ENCODE measurements at places on chromosomes 16 and 17. TPM values are rescaled to one million over a fixed set of nuclear protein-coding genes. Genes with fewer than 3 reads are reported as not detected.
A peak's percentile ranks its signal among the peaks of the same experiment; 100 is the strongest.

DNA sequence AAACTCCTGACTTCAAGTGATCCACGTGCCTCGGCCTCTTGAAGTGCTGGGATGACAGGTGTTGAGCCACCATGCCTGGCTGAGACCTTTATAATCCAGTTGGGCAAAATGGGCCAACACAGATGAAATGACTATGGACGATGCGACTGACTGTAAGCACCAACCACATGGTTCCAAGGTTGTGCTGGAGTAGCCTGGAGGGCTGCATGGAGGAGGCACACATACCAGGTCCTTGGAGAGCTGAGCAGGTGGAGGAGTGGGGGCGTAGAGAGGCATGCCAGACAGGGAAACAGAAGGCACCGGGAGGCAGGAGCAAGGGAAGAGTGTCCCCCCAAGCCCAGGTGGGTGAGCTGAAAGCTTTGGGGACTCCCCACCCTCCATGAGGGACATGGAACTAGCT, 85.2 kb downstream of the ABR start:
- DNase-seq, result no peak

DNA sequence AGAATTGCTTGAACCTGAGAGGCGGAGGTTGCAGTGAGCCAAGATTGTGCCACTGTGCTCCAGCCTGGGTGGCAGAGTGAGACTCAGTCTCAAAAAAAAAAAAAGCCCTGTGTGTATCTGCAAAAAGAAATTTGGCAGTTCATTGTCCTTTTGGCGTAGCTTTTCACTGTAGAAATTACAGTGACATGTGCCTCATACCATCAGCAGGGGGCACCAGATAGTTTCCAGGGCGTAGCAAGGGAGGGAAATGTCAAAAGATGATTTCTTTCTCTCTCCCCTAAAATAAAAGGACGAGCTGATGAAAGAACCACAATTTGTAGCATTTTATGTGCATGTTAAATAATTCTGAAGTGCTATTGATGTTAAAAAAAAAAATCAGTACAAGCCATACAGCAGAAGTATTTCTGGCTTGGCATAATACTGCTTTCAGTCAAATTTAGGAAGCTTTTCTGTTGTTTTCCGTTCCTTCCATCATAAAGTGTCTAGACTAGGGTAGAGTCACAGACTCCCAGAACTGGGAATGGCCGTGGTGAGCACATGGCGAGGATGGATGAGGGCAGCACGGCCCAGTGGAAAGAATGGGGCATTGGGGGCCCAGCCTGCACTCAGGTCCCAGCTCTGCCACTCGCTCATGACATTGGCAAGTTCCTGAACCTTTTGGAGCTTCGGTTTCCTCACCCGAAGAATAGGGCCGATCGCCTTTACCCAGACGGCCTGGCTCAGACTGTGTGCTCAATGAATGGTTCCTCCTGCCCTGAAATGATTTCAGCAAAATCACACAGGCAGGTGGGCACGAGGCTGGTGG, 59.8 kb upstream of the RPH3AL start:
- peak; percentile 86 for DNase-seq

GRCh38 chr17:41013181-41013580, 4.3 kb upstream of the KRTAP3-1 start:
- DNase-seq, result no peak

DNA sequence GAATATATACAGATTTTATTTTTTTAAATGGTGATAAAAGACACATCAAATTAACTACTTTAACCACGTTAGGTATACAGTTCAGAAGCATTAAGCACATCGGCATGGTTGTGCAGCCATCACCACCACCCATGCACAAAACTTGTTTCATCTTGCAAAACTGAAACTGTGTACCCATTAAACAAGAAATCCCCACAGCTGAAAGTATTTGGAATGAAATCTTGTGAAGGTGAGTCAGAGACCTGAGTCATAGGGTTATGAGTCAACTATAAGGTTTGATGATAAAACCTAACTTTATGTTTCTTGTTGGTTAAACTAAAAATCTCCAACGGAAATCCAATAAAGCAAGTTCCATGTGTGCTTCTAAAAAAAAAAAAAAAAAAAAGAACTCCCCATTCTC, 561.6 kb upstream of the PSMD7 start:
- DNase-seq, result no peak

GRCh38 chr16:74862743-74863244, 88.2 kb upstream of the FA2H start:
- peak; percentile 61 for DNase-seq

DNA sequence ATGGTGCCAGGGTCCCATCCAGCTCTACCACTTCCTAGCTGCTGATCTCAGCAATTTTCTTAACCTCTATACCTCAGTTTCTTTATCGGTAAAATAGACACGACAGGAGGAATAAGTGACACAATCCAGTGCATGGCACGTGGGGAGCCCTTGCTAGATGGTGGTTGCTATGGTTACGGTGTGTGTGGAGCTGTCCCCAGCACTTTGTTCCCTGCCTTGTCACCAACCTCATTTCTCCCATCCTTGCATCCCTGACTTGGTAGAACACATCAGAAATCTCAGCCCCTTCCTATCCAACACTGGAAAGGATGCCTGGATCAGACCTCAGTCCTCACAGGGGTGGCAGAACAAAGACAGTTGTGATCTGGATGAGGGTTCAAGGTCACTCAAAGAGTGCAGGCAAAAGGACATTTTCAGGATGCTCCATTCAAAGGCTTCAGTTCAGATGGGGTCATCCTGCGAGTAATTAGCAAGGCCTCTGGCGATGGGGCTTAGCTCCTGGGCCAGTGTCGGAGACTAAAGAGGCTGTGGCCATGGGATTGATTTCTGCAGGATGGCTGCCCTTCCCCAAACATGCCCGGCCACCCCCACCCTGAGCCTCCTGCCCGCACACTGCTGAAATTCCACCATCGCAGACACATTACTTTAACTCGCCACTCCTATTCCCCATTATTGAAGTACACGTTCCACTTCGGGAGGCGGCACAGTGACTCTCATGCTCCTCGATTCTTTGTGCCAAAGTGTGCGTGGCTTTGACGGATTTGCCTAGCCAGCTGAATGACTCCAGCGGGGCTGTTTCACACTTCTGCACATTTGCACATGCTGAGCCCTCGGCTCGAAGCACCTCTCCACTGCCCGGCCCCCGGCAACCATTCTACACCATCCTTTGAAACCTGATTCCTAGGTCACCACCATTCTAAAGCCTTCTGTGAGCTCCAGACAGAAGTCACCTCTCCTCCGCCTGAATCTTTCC, 40.3 kb downstream of the WNT3 start:
- peak; percentile 34 for DNase-seq

- DNase-seq, result no peak
These were observed 61.4 kb downstream of the NXN start for GRCh38 chr17:917941-918740.

- no peak for DNase-seq
These were observed 3.5 kb downstream of the SLC7A6 start for GRCh38 chr16:68267612-68268405.

GRCh38 chr16:81626181-81626674, 152.9 kb upstream of the PLCG2 start:
- no peak for DNase-seq

DNA sequence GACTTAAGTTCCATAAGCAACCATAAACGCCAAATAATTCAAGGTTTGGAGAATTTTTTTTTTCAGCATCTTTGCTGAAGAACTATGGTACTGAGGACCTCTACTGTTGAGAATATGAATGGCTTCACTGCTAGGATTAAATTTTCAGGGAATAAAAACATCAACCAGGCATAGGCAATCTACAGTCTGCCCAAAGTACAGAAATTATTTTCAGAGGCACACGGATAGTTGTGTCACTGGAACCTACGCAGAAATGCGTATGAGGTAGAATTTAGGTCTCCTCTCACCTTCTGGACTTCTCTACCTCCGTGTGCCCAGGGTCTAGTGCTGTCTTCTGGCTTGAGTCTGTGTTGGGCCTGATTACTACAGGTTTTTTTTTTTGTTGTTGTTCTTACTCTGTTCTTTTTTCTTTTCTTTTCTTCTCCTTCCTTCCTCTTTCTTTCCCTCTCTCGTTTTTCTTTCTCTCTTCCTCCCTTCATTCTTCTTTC, 39.7 kb downstream of the NACA2 start:
- DNase-seq, result peak; percentile 26

DNA sequence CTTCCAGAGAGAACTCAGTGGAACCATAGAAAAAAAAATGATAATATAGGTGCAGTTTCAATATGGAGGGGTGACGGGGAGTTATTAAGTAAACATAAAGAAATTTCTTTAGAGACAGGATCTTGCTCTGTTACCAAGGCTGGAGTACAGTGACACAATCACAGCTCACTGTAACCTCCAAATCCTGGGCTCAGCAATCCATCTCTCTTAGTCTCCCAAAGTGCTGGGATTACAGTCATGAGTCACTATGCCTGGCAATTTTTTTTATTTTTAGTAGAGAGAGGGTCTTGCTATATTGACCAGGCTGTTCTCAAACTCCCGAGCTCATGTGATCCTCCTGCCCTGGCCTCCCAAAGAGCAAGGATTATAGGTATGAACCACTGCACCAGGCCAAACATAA, 48.8 kb downstream of the NLRC5 start:
- DNase-seq, result no peak

DNA sequence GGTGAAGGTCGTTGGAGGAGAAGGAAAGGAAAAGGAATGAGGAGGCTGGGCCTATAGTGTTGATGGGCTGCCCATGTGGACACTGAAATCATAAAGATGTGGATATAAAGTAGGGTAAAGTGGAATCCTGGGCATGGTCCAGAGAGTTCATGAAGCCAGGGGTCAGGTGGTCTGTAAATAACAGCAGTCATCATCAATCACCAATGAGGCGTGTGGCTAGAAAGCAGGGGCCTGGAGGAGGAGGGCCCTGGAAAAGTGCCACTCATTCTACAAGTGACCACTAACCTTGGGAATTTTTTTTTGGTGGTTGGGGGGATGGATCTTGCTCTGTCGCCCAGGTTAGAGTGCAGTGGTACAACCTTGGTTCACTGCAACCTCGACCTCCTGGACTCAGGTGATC, 115.3 kb upstream of the NOL11 start:
- no peak for DNase-seq

Gene TBX2
- 11.4 TPM for total RNA-seq

Gene MT1X
- total RNA-seq, result 0.80 TPM

Gene PAFAH1B1
- total RNA-seq, result 70.3 TPM

Gene SYT17
- 0.12 TPM for total RNA-seq

Gene PRRT2
- 6.2 TPM for total RNA-seq

Measured in G401 (cell line).